ENCODE measurements at places on chromosomes 13 and 19.

GRCh38 chr13:112455476-112456059 lies 79.4 kb downstream of the SPACA7 start:
- DNase-seq = no peak

- DNase-seq = no peak
Observed at GRCh38 chr13:93955904-93956303, 523.6 kb downstream of the DCT start.

DNA sequence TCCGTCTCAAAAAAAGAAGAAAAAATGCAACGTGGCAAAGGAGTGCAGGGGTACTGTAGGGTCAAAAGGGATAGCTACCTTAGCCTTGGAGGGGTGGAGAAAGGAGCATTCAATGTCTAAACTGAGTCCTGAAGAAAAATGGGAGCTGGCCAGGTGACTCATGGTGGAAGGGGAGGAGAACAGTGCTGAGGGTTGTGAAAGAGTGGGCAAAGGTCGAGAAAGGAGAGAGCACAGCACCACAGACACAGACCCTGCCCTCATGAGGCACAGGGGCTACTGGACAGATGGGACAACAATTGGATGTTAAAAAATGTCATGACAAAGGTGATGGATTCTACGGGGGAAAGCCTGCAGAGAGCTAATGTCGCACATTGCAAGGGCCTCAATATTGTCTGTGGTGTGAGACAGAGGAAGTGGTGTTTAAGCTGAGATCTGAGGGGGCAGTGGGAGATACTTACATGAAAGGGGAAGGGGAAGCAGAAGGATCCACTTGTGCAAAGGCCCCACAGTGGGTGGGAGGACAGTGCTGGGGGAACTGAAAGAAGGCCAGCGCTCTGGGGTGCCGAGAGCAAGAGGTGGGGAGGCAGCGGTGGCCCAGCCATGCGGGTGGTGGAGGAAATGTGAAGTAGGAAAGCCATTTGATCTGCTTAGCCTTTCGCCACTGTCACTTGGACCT lies 42.9 kb upstream of the URAD start:
- DNase-seq = no peak

DNA sequence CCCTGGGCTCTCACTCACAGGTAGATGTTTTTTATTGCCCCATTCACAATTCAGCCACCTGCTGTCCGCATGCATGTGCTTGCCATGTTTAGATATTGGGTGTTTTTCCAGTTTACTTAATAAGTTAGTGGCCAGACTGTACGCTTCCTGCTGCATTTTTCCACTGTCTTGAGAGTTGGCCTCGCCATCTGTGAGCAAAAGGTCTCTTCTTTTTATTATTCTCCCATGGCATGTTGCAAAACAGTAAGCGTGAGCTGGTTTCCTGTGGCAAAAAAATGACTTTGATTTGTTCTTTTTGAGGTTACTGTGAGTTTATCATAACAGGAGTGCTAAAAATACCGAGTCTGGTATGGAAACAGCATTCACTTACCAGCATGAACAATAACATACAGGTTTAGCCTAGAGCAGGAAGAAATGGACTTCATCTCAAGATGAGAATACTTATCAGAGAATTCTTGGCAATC lies 46.0 kb downstream of the SAE1 start:
- no peak for DNase-seq

All from cerebellar nuclear complex (tissue), 1 donor.